A673 (cell line): ENCODE measurements at places on chromosomes 11 and 22. TPM values are rescaled to one million over a fixed set of nuclear protein-coding genes. Genes with fewer than 3 reads are reported as not detected.
A peak's percentile ranks its signal among the peaks of the same experiment; 100 is the strongest.

The KREMEN1 gene
- total RNA-seq = 4.2 and 9.6 TPM in 2 replicates

The TNNT3 gene
- total RNA-seq = not detected in 2 replicates

- DNase-seq = no peak
Observed at GRCh38 chr11:65211293-65212105, 29.8 kb downstream of the CAPN1 start.

DNA sequence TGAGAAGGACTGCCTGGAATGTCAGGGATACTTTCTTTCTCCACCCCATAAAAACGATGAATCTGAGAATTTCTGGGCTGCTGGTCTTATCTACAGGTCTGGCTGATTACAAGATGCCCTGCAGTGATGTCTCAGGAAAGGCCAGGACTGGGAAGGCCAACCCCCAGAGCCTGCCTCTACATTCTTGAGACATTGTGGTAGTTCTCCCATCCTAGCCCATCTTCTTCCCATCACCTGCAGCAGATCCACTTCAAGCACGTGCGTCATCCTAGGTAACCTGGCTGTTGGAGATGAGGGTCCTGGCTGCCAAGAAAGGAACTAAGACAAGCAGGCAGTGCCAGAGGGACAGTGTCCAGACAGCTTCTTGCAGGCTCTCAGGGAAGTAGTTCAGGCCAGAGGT lies 44.1 kb upstream of the E2F8 start:
- DNase-seq = no peak

DNA sequence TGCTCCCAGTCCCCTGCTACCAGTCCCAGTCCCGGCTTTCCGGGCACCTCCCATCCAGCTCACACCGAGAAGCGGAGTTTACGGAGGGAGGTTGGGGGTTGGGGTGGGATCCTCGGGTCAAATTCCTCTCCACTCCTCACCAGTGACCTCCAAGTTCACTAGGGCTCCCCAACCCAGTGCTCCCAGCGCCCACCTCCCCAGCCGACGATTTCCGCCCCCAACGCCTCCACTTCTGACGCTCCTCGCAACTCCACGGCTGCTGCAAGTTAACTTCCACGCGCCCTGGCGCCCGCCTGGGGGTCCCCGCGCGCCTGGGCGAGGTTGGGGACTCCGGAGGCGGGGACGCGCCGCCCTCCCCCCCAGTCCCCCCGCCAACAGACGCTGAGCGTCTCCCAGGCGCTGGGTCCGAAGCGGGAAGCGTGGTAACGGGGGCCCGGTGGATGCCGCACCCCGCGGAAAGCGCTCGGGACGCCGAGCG lies 526 bp downstream of the TPST2 start:
- DNase-seq = peak; percentile 18

The SCUBE2 gene
- 1.1 and 1.4 TPM in 2 replicates for total RNA-seq

DNA sequence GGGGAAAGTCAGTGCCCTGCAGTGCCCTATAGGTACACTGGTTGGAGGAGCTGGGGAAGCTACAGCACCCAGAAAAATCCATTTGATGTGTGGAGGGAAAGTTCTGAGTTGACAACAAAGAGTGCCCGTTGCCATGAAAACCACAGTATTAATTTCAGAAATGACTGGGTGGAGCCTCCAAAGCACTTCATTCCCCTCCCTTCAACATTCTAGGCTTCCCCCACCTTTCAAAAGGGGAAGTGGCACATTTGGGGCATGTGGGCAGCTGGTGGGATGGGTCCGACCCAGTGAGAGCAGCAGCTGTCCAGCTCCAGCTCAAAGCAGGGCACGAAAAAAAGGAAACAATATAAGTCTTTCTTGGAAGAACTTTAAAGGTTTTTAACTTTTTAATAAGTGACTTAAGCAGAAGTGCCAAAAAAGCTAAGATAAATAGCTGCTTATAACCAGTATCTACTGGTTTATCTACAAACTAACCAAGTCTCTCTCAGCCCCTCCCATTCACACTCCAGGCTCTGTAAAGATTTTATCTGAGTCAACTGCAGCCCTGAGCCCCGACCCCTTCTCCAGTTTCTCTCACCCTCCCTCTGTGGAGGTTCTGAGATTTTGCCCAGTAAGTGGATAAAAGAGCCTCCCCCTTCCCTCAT lies 9.0 kb upstream of the AHNAK start:
- no peak for DNase-seq

DNA sequence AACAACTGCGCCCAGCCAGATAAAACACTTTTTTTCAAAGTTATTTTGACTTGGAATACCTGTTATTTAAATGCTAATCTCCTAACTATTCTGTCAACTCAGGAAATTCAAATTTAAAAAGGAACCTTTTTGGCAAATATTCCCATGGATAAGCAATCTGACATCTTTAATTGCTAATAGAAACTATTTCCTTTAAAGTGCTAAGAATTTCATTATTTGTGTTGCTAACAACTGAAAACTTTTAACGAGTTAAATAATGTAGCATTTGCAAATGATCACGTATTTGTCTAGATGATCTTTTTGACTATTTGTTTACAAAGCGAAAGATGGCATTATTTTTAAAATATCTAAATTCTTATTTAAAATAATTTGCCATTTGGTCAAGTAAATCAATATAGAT lies 28.8 kb downstream of the CSTF3 start:
- DNase-seq = no peak

The ZBTB16 gene
- 12.0 and 14.1 TPM in 2 replicates for total RNA-seq

DNA sequence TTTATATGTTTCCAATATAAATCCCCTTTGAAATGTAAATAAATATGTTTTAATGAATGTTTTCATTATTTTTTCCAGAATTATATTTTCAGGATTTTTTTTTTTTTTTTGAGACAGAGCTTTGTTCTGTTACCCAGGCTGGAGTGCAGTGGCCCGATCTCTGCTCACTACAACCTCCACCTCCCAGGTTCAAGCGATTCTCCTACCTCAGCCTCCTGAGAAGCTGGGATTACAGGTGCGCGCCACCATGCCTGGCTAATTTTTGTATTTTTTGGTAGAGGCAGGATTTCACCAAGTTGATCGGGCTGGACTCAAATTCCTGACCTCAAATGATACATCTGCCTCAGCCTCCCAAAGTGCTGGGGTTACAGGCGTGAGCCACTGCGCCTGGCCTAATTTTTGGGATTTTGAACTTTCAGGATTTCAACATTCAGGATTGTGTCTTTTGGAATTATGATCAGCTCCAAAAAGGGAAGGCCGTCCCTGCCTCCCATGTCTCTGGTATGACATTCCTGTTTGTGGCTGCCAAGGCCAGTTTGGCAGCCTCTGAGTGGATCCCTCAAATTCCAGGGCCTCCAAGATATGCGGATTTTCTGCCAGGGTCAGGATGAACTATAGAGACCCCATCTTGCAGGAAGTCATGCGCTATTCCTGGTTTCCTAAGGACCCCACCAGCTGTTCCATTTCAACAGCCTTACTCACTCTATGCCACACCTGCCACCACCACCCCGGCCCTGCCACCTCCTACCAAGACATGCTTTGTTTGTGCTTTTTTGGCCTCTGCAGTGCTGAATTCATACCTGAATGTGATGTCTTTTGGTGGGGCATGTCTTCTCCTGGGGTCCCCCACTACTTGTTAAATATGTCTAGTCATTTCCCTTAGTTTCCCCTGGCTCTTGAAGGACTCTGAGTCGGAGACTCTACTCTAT lies 21.9 kb upstream of the TMPRSS4 start:
- DNase-seq = no peak

The IGLL1 gene
- total RNA-seq = not detected in 2 replicates

GRCh38 chr11:75107187-75107586 lies 10.5 kb upstream of the OR2AT4 start:
- DNase-seq = no peak
